Panc1 (cell line): ENCODE measurements at places on chromosomes 1 and 21. TPM values are rescaled to one million over a fixed set of nuclear protein-coding genes. Genes with fewer than 3 reads are reported as not detected.

DNA sequence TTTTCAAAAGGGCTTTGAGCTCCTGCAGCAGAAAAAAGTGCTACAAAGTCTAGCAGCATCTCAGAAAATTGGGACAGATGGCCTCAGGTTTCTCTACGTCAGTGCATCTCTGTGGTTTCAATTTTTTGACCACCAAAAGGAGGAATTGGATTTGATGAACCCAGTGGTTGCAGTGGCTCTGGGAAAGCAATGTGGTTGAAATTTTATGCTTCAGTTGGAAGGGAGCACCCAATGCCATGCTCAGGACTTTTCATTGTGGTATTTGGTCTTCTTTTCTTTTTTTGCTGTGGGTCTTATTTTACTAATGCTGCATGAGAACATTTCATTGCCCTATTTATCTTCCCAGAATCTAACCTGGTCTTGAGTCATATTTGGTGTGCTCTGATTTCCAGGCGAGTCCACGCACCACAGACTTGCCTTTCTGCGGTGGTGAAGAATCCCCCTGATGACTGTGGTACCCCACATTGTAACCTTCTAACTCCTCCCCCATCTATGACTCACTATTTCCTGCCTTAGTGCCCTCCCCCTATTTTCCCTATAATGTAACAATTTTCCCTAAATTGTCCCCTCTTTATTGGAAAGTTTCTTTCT lies 56.7 kb downstream of the S1PR1 start:
- H3K27me3 ChIP-seq: no peaks in the 10 kb centered on the region; the same call in none of the 2 replicates
- DNase-seq: no peak
- no peaks in the 10 kb centered on the region; the same call in 1 of the 2 replicates for H3K4me1 ChIP-seq
- no peaks in the 10 kb centered on the region for H3K36me3 ChIP-seq

APOBEC4 gene
- not detected for total RNA-seq

DNA sequence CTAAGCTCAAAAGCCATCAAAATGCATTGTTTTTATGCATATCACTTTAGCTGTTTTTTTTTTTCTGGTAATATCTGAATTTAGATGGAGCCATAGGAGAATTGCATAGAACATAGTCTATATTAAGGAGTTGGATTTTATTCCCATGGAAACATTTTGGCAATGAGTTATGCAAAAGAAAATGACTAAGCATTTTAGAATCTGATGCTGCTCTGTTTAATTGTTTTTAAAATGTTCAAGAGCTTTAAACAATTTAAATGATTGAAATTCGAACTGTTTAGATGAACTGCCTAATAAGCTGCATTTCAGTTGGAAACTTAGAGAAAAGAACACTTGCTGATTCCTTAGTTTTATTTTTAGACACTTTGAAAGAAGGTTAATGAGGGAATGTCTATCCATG lies 1531.5 kb upstream of the B3GALT2 start:
- H3K4me3 ChIP-seq: no peak overlapping the region
- no peaks in the 10 kb centered on the region for H3K4me1 ChIP-seq
- no peak overlapping the region for H3K27ac ChIP-seq

- DNase-seq: no peak
- H3K27ac ChIP-seq: peak overlapping the region; percentile 97
- H3K4me1 ChIP-seq: peaks cover 21% of the 10 kb centered on the region; the same call in 1 of the 2 replicates
- peaks cover 7% of the 10 kb centered on the region; the same call in 1 of the 2 replicates for H3K36me3 ChIP-seq
- peak overlapping the region; percentile 100 for H3K4me3 ChIP-seq
Observed at GRCh38 chr1:46303872-46304326, 401 bp downstream of the UQCRH start.

KRTAP13-2 gene
- not detected for total RNA-seq

- H3K36me3 ChIP-seq: no peaks in the 10 kb centered on the region
- no peaks in the 10 kb centered on the region for H3K4me1 ChIP-seq
- H3K27ac ChIP-seq: no peak overlapping the region
Observed at GRCh38 chr1:184890539-184890973, 83.8 kb downstream of the NIBAN1 start.

GRCh38 chr1:154419620-154420571 lies 14.8 kb downstream of the IL6R start:
- peak; percentile 75 for DNase-seq
- no peaks in the 10 kb centered on the region for H3K36me3 ChIP-seq
- peak overlapping the region; percentile 33 for H3K4me3 ChIP-seq

PRR9 gene
- not detected for total RNA-seq

SPATA21 gene
- total RNA-seq: not detected
